ENCODE measurements at places on chromosomes 6 and 20.

DNA sequence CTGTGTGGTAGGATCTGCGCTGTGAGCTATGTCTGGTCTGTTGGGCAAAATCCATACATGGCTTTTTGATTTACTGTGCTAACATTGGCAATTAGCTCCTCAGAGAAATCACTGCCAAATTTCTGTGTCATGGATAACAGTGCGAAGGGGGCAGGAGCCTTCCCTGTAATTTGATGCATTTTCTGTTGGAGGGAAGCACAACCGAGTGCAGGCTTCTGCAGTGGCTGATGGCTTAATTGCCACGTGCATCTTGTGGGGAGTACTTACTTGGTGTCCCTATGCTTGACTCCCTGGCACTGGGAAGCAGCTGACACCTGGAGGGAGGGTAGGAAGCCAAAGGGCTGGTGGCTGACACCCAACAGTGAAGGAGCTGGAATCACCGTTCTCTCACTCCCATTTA lies 99.3 kb upstream of the PROKR2 start:
- no peak for DNase-seq

- DNase-seq = no peak
Measured at GRCh38 chr6:83605517-83605916, 93.2 kb downstream of the PRSS35 start.

- DNase-seq = no peak
Measured at GRCh38 chr6:167412506-167412905, 87.6 kb downstream of the TTLL2 start.

- peak; percentile 83 for DNase-seq
Measured at GRCh38 chr20:43731469-43731868, 4.7 kb upstream of the GTSF1L start.

DNA sequence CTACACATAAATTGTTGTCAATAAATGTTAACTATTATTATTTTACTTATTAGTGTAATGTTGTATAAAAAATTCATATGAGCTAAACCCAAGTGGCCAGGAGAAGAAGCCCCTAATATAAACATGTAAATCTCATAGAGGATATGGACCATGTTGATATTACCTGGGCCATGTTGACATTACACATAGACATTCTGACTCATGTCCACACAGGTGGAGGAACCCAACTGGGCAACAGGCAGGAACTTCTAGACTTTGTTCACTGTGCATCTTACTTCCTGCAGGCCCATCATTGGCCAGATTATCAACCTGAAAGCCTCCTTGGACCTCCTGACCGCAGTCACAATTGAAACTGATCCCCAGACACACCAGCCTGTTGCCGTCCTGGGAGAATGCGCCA lies 7.2 kb downstream of the BPIFA2 start:
- no peak for DNase-seq

DNA sequence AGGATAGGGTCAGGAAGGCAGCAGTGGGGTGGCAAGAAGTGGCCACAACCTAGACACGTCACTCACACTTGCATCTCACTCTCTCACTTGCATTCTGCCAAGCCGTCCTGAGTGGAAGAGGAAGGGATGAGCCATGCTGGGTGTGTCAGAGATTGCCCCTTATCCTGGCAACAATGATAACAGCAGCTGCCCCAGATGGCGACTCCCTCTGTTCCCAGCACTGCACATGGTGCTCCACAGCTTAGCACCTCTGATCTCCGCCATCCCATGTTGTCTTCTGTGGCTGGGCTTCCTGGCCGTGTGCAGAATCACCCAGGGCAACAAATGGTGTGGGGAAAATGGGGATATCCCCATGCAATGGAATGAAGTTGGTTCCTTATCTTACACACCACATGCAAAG lies 11.1 kb downstream of the KCNB1 start:
- DNase-seq = no peak

Measured in fibroblast of upper back skin (primary cell).